ENCODE measurements at places on chromosomes 5 and 9.

GRCh38 chr5:116566251-116566650, 8.4 kb downstream of the SEMA6A start:
- no peak for DNase-seq

GRCh38 chr9:37995348-37995737, 73.7 kb downstream of the SHB start:
- DNase-seq: no peak

- DNase-seq: no peak
These were observed 182.4 kb downstream of the CCDC171 start for GRCh38 chr9:15735083-15735857.

DNA sequence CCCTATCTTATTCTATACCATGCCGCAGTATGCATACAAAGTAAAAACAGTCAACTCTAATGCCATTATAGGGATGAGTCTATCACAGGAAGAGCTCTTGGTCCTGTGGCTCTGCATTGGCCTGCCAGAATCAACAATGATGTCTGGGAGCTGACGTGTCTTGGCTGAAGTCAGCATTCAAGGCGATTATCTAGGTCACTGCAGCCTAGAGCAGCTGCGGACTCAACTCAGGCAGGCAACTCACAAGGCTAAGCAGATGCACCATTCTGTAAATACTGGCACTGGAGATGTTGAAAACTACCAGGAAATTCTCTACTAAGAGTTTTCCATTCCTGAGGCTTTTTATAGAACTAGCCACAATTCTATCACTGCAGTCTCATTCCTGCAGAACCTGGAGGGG, 13.3 kb downstream of the SPATA9 start:
- DNase-seq: no peak

GRCh38 chr5:67530609-67531255, 334.1 kb upstream of the CD180 start:
- no peak for DNase-seq

DNA sequence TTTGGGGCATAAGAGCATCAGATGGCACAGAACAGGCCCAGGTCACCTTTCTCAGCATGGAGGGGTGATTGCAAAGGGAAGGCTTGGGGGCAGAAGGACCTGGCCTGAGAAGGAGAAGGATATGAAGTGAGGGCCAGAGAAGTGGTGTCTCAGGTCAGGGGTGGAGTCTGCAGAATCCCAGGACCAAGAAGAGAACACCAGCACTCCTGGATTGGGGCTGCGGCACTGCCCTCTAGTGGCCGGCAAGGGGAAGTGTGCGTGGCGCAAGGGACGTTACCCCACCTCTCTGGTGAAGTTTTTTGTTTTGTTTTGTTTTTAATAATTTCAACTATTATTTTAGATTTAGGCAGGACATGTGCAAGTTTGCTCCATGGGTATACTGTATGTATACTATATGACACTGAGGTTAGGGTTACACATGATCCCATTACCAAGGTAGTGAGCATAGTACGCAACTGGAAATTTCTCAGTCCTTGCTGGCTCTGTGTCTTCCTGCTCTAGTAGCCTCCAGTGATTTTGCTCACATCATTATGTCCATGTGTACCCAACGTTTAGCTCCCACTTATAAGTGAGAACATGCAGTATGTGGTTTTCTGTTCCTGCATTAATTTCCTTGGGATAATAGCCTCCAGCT, 1548.6 kb downstream of the EFNA5 start:
- no peak for DNase-seq

DNA sequence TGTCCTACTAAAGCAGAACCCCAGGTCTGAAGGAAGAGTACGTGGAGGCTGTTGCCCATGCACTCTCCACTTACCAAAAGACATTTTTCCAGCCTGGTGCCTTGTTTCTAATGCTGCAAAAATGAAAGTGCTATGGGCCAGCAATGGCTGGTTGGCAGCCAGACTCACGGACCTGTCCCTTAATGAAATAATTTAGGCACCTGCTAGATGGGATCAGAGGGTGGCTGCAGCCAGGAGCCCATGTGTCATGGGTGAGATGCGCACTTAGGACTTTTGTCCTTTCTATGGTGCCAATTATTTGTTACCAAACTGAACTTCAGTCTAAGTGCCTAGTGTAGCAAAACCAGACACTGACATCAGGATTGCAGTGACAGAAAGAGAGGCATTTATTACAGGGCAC, 276.3 kb downstream of the YTHDC2 start:
- no peak for DNase-seq

DNA sequence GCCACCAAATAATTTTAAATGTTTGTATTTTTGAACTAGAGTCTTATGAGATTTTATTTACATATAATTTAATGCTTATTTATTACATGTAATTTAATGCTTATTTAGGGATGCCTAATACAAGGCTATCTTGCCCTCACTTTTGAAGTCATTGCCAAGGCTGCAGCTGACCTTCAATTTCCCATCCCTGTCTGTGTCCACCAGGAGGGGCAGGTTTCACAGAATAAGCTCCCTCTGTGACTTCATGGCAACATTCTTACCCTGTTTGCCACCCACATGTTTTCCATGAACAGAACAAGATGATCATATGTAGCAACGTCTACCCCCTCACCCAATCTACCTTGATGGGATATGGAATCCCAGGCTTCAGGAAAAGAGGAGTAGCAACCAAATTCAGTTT, 27.0 kb downstream of the C5 start:
- DNase-seq: no peak

DNA sequence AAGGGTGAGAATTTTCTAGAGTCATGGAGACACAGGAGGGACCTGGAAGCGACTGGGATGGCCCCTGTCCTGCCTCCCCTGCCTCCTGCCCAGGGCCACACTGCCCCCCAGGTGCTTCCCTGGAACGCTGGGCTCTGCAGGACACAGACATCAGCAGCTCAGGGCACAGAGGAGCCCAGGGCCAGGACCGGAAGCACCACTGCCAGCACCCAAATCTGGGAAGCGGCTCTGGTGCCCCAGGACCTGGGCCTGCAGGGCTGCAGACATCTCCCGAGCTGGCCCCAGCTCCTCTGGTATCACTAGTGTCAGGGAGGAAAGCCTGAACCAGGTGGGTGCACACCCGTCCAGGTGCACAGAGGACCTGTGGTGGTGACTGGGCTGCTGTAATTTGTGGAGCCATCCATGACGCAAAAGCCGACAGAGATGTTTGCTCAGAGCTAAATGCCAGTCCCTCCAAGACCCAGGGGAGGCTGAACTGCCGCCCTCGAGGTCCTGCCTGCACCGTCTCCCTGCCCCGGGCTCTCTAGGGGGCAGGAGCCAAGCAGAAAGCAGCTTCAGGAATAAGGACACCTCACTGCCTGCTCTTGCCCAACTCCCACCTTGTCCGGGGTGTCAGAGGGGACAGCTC, 46.0 kb upstream of the SIMC1 start:
- no peak for DNase-seq

DNA sequence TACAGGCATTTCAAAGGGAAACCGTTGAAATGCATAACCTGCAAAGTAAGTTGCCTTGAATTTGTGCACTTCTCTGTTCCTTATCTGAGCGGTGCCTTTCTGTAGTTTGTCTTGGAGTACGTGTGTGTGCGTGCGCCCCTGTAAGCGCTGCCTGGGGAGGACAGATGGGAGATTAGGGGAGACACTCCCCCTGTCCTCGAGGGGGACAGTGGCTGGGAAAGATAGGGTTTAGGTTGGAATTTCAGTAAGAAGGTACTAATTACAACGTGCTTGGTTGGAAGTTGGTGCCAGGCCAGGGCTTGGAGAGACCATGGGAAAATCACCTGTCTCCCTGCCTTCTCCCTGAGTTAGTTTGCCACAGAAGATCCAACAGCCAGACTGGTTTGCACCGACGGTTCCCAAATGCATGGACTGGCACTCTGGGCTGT, 73.2 kb downstream of the PIK3R1 start:
- no peak for DNase-seq

- DNase-seq: no peak
These were observed 272.4 kb downstream of the ADAMTS6 start for GRCh38 chr5:65209341-65209740.

- DNase-seq: no peak
These were observed 43.6 kb downstream of the CCDC192 start for GRCh38 chr5:127746756-127747155.

DNA sequence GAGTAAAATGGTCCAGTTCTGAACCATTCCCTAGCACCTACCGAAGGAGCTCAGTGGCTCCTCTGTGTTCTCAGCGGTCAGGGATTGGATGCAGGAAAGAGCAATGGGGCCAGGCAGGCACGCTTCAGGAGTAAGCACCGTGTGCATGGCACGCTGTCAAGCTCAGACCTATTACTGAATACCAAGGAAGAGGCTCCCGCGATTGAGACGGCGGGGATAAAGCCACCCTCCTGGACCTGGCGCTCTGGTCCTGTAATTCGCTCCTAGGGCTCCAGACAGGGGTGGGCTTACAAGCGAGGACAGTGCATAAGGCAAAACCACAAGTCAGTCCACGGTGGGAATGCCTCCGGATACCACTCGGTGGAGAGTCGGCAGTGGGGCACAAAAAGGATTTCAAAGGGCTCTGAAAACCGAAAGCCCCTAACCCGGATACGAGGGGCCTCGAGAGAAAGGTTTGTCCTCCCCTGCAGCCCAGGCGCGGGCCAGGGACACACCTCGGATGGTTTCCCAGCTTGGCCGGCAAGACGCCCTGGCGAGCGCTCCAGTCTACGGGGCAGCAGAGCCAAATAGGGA, 988 bp downstream of the OXCT1 start:
- peak; percentile 19 for DNase-seq

GRCh38 chr9:89522261-89522958, 24.5 kb upstream of the SEMA4D start:
- DNase-seq: peak; percentile 46

DNA sequence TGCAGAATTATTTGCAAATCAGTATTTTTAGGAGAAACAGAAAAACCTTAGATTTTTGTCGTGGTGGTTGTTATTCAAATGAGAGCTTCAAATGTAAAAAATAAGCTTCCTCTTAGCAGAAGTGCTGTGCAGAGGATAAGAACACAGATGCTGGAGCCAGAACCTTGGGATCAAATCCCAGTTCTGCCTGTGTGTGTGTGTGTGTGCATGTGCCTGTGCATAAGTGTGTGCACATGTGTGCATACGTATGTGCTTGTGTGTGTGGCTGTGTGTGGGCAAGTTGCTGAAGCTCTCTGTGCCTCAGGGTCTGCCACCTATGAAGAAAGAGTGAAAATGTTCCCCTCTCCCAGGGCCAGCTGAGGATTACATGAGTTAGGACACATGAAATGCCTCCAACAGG, 8.6 kb downstream of the DAP start:
- DNase-seq: no peak

- no peak for DNase-seq
These were observed 110.0 kb upstream of the DMAC1 start for GRCh38 chr9:7909537-7909936.

- no peak for DNase-seq
These were observed 20.5 kb downstream of the GFI1B start for GRCh38 chr9:132998831-132999635.

DNA sequence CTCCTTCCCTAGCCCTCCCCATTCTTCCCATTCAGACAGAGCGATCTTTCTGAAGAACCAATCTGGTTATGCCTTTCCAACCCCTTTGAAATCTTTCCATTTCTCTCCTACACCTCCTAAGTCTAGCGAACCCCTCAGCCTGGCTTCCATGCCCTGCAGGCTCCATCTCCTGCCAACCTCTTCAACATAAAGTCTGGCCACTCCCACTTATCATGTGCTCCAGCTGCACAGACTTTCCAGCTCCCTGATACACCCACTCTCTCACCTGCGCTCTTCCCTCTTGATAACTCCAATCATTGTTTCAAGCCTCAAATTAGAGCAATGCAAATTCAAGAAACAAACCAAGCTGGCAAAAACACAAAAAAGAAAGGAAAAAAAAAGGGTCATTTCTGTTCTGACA, 3.8 kb upstream of the ORM1 start:
- no peak for DNase-seq

DNA sequence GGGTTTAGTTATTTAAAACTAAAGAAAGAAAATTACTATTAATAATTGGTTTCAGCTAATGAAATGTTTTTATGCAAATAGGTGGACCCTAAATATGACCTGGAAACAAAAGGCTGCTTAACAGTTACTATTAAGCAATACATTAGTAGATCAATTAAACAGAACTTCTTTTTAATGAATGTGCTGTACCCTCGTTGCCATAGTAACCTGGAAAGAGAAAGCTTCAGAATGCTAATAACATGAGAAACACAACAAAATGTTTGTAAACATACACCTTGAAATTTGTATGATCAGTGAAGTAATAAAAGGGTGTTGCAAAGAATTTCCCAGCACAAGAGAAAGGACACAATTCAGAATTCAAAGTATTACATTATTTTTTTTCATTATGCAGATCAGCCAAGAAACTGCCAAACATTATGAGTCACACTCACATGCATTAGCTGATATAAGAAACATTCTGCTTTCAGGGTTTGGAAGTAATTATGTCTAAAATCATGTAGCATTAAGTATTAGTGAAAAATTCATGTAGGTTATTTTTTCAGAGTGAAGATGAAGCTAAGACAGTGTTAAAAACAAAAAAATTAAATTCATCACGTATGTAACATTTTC, 348.3 kb downstream of the ISL1 start:
- DNase-seq: no peak

DNA sequence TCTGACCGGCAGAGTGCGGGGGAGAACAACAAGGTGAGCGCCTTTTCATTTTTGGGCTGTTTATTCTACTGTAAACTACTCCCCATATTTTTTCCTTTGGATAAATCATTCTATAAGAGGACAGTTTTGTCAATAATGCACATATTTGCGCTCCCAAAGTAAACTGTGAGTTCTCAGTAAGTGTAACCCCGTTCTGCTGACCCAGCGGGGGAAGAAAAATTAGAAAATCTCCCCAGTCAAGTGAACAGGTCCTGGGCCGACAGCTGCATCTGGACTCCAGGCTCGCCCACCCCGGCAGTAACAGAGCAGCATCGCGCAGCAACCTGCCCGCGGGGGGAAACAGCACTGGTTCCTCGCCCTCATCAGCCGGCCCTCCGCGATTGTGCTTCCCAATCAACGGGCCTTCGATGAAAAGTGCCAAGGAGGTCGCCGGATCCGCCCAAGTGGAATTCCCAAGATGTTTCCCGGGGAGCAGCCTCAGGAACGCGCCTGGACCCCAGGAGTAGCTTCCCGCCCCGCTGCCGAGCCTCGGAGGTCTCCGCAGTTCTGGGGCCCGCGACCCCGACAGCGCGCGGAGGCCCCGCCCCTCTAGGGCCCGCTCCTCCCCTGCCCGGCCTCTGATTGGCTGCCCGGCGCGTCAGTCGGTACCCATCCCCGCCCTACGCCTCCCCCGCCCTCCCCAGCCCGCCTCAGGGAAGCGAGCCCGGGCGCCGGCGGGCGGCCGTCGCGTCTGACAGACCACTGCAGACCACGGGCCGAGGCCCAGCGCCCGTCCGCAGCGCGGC, at the start of gene OTULINL:
TSS of gene OTULINL (plus strand) at position 687 of the 785 bp plus-strand sequence. CDS start 103 bp downstream, outside the sequence.
- peak; percentile 81 for DNase-seq

DNA sequence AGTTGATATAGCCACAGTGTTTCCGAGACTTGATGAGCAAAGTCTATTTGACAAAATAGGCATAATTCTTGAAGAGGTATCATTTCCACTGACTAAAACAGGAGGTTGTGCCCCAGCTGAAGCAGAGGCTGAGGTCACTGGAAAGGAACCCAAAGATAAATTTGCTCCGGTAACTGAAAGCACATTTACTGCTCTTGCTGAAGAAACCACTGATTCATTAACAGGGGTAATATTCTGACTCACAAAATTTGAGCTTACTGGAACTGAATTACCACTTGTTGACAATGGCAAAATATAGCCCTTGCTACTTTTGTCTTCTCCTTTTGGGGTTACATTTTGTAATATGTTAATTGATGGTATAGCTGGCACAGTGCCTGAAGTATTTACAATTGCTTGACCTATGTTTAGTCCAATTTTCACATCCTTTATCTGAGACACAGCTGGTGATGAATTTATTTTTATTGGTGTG, 30.2 kb downstream of the MLANA start:
- no peak for DNase-seq

- DNase-seq: no peak
These were observed 76.6 kb upstream of the SHB start for GRCh38 chr9:38145526-38146053.

Data from stimulated activated CD4-positive, alpha-beta T cell treated with anti-CD3 and anti-CD28 coated beads, Interleukin-12 subunit alpha, Interleukin-12 subunit beta, amount 100 ng/mL, for 24 hours (primary cell).